ENCODE measurements at places on chromosomes 7 and 10.

DNA sequence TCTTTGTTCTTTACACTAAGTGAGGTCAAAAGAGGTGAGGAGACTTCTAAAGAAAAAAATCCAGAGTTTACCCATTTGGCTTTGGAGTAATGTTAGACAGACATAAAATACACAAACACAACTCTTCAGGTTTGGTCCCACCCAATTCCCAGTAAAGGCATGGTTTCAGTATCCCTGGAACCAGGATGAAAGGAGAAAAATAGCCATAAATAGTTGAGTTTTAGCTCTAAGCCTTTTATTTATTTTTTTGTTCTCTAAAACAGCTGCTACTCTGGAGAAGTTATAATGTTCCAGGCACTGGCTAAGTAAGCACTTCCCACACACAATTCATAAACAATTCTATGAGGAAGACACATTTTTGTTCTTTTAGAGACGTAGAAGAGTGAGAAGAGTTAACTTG lies 4.0 kb downstream of the ABCB1 start:
- DNase-seq, result no peak

DNA sequence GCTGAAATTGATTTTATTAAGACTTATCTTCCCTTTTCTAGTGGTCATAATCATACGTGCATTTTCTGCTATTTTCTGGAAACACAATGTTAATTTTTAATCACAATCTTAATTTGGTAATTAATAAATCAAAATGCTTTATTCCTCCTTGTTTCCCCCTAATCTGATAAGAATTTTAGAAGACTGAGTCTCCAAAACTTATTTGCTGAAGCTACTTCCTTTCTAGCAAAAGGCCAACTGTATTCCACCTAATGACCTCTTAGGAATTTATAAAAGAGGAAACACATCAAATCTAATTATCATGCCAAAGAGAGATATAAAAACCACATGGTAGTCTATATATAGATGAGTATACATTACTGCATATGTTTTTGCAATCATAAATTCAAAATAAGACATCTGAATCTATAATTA lies 140.6 kb downstream of the GNAI1 start:
- DNase-seq, result no peak

DNA sequence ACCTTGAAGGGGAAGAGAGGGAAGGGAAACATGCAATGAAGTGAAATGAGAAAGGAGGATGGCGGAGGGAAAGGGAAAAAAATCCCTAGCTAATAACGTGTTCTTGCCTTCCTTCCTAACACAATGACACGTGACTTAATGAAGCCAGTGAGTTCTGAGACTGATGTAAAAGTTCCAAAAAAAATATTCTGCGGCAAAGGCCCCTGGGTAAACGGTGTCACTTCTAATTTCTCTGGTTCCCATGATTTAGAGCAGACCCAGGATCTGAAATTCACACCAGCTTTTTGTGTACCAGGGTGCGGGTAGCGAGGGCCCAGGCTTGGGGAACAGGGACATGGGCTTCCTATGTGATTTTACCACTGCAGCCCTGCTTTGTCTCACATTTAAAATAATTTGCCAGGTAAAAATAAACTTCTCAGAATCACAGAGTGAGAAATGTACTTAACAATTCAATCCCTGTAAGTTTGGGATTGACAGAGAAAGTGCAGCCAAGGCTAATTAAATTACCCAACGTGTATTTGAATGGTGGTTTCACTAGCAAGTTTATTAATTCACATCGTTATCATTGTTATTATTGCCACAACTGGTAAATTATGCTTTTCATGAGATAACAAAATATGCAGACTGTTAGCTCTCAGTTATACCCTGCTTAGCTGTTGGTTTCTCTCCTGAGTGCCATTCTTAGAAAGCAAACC lies 182.4 kb downstream of the SEM1 start:
- DNase-seq, result no peak

DNA sequence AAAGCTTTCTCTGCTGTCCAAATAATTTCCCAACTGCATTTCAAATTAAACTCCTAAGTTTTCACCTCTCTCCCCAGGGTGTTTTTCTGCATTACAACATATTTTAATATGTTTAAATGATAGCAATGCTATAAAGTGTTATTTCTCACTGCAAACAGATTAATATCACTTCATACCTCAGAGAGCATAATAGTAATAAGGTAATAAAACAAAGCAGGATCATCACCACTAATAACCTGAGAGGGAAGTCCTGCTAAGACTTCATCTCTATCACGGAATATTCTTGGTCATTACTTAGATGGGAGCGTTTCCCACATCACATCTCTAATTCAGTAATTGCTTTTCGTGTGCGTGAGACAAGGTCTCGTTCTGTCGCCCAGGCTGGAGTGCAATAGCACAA lies 168.8 kb downstream of the PARD3 start:
- no peak for DNase-seq

- DNase-seq, result no peak
Measured at GRCh38 chr7:30351286-30351685, 66.9 kb downstream of the ZNRF2 start.

DNA sequence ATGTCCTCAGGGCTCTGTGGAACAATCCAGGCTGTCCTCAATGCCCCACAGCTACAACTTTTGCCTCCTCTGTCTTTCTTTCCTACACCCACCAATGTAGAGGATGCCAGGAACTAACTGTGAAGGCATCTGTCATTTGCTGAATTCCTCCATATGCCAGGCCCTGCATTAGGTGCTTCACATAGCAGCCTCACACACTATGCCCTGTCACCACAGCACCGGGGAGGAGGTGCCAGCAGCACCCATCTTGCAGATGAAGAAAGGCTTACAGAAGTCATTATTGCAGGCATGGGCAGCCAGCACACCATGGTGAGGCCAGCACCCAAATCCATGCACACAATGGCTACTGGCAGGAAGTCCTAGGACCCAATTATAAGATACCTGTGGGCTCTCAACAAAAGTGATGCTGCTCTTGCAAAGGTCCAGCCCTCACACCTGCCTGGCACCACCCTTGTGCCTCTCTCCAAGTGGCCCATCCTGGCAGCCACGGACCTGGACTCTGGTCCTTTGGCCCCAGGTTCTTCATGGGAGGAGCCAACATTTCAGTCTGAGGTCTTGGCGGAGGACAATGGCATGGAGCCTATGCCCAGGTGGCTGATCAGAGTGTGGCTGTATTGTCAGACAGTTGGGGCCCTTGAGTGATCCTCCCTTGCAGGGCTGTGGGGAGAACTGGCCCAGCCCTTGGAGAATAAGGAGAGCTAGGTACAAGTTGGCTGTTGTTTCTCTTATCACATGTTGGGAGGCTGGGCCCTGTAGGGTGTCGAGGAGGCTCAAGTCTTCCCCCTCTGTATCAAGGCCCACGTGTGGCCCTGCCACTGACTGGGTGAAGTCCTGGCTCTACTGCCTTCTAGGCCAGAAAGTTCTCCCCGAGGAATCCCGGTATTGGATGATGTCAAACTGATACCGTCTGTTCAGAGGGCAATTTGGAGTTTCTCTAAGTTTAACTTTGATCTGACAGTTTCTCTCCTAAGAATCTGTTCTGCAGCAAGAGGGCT lies 14.4 kb upstream of the MYL7 start:
- DNase-seq, result no peak

DNA sequence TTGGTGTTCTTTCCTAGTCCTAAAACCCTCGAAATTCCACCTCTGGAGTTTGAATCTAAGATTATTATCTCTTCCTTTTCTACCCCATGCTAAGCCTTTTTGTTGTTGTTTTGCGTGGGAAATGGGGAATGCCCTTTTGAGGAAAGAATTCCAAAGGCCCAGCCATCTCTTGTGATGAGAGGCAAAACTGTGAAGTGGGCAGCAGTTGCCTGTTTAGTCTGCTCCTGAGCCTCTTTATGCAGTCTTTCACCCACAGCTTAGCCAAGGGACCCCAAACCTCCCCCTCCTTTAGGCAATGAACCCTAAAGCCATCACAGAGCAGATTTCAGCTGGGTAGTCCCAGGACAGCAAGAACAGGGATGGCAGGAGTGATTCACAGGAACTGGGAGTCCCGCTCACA lies 95.5 kb downstream of the DNMBP start:
- DNase-seq, result no peak

GRCh38 chr10:75000748-75001321 lies 110.6 kb upstream of the SAMD8 start:
- peak; percentile 42 for DNase-seq

DNA sequence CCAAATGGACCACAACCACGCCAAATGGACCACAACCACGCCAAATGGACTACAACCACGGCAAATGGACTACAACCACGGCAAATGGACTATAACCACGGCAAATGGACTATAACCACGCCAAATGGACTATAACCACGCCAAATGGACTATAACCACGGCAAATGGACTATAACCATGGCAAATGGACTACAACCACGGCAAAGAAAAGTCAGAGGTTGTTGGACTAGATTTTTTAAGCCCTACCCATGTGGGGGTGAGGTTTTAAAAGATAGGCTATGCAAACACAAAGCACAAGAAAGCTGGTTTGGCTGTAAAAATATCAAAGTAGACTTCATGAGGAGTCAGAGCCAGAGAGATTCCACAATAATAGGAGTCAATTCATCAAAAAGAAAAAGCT lies 55.8 kb downstream of the NCAPG2 start:
- no peak for DNase-seq

DNA sequence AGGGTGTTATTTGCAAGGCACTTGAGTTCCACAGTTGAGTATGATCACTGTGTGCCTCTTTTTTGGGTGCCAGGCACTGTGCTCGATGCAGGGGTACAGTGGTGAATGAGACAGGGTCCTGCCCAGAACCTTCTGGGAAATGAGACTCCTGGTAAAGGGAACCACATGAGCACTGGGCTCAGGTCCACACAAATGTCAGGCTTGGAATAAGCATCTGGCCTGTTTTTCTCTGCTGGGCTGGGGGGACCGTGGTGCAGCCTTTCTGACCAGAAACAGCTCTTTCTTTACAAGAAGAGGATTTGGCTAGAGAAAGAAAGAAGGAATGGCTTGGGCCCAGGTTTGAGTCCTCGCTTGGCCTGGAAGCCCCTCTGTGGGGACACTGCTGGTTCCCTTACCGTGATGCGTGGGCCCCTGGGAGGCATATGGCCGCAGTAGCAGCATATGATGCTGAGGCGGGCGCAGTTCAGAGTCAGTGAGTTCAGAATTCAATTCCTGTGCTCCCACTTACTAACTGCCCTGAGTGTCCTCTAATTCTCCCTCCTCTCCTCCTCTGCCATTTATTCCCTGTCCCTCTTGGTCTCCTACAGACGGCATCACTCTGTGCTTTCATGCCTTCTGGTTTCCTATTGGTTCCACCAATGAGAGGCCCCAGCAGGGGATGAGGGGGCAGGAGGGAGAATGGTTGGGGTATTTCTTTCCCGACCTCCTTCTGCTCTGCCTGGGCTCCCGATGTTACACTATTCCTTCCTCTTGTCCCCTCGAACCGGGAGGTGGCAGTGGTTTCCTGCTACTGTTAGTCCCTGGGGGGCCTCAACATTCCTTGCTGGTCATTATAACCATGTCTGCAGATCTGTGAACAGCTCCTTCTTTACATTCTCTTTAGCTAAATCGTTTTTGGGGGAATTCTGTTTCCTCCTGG lies 9.6 kb upstream of the KCP start:
- no peak for DNase-seq

DNA sequence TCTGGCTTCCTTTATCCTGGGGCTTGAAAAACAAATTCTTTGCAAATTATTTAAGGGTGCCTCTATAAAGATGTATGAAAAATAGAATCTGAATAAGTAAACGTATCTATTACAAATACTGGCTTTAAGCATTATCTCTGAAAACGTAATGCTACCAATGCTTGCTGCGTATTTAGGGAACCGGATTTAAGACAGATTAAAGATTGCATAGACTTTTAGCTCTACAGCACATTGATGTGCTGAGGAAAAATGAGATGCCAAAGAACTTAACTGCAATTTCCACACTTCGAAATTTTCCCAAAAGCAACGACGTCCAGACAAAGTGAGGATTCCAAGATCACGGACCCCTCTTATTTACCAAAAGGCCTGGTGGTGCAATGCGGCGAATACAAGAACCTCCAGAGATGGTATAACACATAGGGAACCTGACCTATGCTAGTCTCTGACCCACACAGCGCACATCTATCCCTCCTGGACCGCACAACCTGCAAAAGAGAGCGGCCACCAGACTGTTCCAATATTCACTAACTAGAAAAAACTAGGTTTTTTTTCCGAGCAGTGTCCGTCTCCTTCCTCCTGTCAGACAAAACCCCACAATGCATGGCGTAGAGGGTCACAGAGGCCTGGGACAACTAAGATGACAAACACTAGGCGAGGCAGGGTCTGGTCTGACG lies 34.3 kb upstream of the PHF14 start:
- peak; percentile 13 for DNase-seq

- DNase-seq, result no peak
Measured at GRCh38 chr10:30531751-30532530, 97.6 kb downstream of the LYZL2 start.

- DNase-seq, result no peak
Measured at GRCh38 chr10:16570731-16571130, 49.1 kb upstream of the C1QL3 start.

- no peak for DNase-seq
Measured at GRCh38 chr10:113980408-113981087, 63.1 kb upstream of the ADRB1 start.

All from germinal center (tissue), 1 donor.